ENCODE measurements at places on chromosomes 1 and 21.

GRCh38 chr1:110235834-110236682, 25.9 kb downstream of the KCNC4 start:
- DNase-seq, result peak; percentile 82

DNA sequence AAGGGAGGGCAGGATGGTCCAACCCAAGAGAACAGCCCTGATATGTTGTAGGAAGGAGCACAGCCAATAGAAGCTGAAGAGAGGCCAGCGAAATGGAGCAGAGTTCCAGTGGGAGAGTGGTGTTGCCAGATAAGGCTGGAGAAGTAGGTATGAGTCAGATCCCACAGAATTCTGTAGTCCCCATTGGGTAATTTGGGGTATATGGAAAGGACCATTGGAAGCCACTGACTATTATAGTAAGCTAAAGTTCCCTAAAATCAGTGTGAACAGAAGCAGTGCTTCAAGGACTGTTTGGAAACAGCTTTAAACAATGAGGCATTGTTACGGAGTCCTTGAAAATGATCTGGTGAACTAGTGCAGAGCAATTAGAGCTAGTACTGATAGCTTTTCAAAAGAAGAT, 63.0 kb downstream of the DISP1 start:
- peak; percentile 65 for DNase-seq

DNA sequence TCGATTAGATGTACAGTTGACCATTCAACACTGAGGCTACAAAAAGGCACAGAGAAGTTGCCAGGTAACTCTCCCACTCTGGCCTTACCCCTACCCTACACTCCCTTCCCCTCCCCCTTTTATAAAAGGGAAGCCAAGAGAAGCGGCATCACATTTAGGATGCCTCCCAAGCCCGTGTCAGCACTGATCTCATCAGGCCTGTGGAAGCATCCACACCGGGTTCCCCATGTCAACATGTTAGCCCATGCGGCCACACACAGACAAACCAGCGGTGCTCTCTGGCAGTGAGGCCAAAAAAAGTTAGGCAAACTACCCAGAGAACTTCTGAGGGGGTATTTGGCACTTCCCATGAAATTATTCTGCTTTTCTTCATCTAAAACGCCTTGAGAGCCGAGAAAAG, 29.9 kb downstream of the BCAR3 start:
- no peak for DNase-seq

DNA sequence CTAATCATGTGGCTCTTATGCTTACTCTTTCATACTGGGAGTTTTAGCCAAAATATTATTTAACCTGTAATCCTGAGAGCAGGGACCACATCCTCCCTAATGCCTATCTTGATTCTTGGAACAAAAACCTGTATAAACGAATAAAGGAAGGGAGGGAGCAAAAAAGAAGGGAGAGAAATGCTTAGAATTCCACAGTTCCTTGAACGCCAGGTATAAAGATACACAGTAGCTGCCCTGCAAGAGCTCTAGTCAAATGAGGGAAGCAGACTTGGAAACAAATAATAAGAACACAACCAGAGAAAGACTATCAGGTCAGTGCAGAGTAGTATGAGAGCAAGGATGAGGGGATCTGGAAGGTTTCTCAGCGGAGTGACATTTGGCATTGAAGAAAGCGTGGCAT, 116.3 kb downstream of the SLC30A10 start:
- DNase-seq, result no peak

DNA sequence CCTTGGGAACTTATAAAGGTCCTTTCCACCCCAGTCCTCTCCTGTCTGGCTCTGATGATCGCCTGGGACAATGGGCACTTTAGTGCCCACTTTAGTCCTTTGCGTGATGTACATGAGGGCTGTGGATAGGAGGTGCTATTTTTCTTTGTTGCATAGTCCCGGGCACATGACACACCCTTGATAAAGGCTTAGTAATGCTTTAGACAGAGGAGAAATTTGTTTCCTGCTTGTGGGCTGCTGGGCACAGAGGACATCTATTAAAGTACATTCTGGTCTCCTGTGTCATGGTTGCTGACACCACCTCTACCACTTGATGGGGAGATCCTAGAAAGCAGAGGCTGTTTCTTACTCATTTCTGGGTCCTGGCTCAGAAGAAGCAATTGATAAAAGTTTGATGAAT, 5.4 kb upstream of the KNCN start:
- peak; percentile 49 for DNase-seq

Data from fibroblast of the aortic adventitia (primary cell).